ENCODE measurements at places on chromosomes 7 and 10.
A peak's percentile ranks its signal among the peaks of the same experiment; 100 is the strongest.

GRCh38 chr7:116355424-116355765, 144.1 kb upstream of the CAV2 start:
- no peak for DNase-seq

DNA sequence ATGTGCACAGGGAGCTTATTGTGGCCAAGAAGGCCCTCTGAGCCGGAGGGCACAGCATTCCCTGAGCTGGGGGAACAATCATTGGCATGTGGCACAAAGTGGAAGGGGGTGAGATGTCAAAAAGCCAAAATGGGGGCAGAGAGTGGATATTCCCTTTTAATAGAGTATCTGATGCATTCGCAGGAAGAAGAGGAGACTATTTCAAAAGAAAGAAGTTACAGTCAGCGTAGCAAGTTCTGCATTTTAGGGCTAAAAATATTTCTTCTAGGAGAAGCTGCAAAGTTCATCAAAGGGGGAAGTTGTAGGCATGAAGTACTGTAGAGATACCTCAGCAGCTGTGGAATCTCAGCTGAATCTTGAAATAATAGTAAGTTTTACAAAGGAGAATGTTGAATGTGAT, 136.0 kb upstream of the WDR11 start:
- DNase-seq: no peak

- no peak for DNase-seq
Measured at GRCh38 chr10:74293686-74294371, 142.8 kb downstream of the ADK start.

DNA sequence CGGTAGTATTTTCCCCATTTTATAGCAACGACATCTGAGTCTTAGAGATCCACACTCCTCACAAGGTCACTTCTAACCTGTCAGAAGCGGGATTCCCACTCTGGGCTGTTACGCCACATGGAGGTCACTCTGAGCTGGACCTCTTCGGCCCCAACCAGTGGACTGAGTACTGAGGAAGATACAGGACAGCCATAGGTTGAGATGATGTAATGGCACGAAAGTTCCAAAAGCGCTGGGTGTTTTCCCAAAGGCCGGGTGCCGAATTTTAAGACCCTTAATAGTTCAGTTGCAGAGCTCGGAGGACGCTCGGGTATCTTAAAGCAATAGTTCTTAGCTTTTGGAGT, 699 bp downstream of the GHITM start:
- no peak for DNase-seq

- no peak for DNase-seq
Measured at GRCh38 chr7:69598487-69599285, 411 bp downstream of the AUTS2 start.

- no peak for DNase-seq
Measured at GRCh38 chr10:29876008-29876555, 183.3 kb downstream of the JCAD start.

- no peak for DNase-seq
Measured at GRCh38 chr10:36313142-36313541, 671.0 kb upstream of the FZD8 start.

GRCh38 chr7:10802526-10802925, 171.1 kb upstream of the PHF14 start:
- no peak for DNase-seq

GRCh38 chr7:18936265-18936664, 181.2 kb downstream of the TWIST1 start:
- no peak for DNase-seq

DNA sequence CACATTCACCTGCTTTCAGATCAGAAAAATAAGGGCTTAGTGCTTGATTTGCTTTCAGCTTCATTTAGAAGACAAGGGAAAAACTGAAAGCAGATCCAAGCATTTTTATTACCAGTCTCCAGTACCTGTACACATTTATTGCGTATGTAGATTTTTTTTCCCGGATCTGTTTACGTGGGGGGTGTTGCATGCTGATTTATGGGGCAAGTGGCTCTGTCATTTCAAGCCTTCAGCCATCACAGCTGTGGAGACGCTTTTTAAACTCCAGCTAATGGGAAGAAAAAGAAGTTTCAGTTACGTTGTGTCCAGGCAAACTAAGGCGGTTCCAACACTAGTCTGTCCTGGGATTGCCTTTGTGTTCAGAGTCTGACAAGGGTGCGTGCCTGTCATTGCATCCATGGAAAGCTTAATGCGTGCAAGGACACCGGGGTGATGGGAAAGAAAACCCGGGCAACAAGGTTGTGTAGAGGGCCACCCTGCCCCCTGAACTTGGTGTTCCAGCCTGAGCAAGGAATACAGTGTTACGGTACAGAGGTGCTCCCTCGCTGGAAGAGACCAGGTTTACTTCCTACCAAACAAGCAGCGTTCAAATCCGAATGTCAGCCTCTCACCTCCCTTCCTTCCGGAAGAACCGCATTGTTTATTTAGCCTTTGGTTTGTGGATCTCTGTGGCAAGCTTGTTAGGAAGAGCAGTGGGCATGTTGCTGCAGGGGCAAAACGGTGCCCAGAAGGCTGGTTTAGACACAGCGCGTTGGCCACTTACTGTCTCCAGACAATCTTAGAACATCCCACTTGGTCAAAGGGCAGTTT, 128.2 kb downstream of the FGFR2 start:
- no peak for DNase-seq

GRCh38 chr10:88428976-88429375, 154.1 kb downstream of the RNLS start:
- no peak for DNase-seq

DNA sequence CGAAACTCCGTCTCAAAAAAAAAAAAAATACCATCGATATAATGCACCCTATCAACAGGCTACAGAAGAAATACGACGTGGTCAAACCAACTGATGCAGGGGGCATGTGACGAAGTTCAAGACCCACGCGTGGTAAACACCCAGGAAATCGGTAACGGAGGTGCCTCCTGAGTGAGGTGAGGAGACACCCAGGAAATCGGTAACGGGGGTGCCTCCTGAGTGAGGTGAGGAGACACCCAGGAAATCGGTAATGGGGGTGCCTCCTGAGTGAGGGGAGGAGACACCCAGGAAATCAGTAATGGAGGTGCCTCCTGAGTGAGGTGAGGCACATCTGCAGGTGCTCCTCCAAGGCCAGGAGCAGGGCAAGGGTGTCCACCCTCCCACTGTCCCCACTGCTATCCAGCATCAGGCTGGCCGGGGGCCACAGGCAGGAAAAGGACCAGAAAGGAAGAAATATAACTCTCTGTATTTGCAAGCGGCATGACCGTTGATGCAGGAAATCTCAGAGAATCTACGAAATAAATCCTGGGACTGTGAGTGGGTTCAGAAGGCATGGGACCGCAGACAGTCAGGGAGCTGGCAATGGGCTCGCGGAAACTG, 10.7 kb upstream of the GPR146 start:
- no peak for DNase-seq

DNA sequence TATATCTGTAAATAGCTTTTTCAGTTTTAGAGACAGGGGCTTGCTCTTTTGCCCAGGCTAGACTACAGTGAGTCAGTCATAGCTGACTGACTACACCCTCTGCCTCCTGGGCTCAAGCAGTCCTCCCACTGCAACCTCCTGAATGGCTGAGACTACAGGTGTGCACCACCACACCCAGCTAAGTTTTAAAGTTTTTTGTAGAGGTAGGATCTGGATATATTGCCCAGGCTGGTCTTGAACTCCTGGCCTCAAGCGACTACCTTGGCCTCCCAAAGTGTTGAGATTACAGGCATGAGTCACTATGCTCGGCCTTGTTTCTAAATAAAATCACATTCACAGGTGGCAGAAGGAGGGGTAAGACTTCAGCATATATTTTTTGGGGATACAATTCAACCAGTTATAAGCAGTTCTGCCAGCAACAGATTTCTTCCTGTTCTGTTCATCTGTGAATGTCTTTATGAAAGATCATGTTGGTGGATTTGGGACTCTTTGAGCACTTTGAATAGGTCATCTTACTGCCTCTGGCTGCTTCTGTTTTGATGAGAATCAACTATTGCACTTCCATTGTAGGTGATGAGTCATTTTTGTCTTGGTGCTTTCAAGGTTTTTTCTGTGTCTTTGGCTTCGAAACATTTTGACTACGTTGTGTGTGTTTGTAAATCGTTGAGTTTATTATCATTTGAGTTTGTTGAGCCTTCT, 15.7 kb downstream of the RBM33 start:
- no peak for DNase-seq

DNA sequence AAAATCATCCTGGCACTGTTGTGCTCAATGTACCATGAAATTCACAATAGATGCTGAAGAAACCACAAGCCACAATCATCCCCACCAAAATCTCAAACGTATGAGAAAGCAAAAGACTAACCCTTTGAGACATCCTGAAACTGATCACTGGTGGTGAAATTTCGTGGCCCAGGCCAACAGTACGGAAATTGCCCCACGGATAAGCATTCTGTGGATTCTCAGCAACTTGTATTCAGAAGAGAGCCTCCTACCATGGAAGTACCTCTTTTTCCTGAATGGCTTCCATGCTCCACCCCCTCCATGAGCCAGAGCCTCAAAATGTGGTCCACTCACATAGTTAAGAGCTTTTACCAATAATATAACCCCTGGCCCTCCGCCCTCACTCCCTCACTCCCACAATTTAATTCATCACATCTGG, 163.9 kb upstream of the AUTS2 start:
- no peak for DNase-seq

DNA sequence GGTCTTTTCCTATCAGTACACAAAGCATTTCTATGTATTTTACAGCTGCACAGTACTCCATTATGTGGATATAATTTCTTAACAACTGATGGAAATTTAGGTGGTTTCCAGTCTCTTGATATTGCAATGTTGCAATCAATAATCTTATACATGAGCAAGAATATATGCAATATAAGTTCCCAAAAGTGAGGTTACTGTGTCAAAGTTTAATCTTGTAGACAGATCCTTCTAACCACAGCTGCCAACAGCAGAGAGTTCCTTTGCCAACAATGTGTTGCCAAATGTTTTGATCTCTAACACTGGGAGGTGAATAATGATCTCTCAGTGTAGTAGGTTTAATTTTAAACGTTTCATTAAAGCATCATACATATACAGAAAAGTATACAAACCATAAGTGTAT, 54.5 kb downstream of the CUL2 start:
- no peak for DNase-seq

GRCh38 chr7:145212050-145212449, 376.2 kb upstream of the TPK1 start:
- no peak for DNase-seq

GRCh38 chr10:4568086-4568485, 257.9 kb upstream of the AKR1E2 start:
- DNase-seq: no peak

DNA sequence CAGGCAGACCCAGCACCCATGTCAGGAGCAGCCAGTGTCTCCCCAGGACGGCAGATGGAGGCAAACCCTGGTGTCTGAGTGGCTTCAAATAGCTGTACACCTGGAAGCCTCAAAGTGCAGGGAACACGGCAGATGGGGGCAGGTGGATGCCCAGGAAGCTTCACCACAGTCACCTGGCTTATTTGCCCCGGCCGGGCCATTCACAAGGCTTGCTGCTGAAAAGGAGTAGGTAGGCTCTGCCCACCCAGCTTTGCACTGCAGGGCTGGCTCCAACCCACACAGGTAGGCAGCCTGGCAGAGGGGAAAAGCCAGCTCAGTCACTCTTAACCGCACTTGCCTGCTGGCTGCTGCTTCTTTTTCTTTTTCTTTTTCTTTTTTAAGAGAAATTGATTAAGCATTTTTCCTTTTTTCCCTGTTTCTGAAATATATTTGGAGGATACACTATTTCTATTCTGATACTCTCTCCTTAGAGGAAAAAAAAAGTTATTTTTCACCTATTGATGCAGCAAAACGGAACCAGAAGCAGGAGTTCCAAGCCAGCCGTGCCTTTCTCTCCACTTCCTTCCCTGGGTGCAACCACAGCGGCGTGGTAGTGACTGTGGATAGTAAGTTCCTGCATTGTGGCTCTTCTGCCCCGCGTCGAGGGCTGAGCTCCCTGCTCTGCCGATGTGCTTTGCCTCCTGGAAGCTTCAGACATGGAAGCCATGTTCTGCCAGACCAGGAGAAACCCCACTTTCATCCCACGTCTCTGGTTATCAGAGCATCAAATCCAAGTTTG, 118.3 kb downstream of the KLF6 start:
- no peak for DNase-seq

- no peak for DNase-seq
Measured at GRCh38 chr7:117424090-117424829, 3.0 kb downstream of the ASZ1 start.

- DNase-seq: no peak
Measured at GRCh38 chr10:100996678-100997359, 2.8 kb upstream of the LZTS2 start.

GRCh38 chr7:80581486-80582260, 56.8 kb upstream of the CD36 start:
- no peak for DNase-seq

GRCh38 chr7:139094596-139094995, 14.9 kb downstream of the ZC3HAV1 start:
- no peak for DNase-seq

GRCh38 chr10:44660271-44660670, 250.9 kb upstream of the TMEM72 start:
- no peak for DNase-seq

DNA sequence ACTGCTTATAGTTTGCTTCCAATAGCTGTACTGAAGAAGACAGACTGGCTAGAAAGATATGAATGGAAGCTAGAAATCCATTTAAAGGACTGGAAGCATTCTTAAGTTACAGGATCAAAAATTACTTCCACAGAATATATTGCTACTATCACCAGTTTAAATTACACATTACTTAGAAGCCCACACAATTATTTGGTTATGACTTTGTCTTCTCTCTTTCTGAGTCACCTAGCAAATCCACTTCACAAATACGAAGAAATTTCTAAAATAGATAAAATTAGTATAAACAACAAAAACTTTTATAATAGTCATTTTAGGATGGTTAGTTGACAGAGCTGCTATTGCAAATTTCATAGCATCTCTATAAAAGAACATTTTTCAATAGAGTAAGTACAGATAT, 108.1 kb downstream of the SNX13 start:
- DNase-seq: no peak

DNA sequence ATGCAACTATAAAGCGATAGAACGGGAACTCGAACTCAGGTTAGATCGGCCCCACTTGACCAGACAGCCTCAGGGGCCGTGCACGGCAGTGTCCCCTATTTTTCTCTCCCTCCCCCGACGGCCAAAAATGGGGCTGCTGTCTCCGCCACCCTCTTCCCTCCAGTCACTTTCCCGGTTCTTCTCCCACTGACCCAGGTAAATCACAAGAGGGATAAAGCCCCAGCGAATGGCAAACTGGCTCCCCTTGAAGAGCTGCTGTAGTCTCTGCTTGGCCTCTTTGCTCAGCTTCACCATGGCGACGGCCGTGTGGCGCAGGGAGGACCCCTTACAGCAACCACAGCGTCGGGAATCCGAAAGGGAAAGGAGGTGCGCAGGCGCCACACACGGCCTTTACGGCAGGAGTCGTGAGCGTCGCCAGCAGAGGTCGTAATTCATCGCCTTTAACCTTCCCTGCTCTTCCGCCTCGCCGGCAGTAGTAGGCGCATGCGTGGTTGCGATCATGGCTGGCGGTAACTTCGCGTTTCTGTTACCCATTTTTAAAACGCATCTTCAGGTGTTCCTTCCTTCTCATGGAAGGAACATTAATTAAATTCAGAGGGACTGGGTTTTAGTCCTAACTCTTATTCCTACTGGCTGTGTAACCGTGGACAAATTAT, at the start of gene TOMM7:
TOMM7 (minus strand) TSS at position 364 of the 656 bp plus-strand sequence; CDS start at position 294, 70 bp downstream.
- peak; percentile 90 for DNase-seq
